ENCODE measurements at places on chromosomes 4 and X.

DNA sequence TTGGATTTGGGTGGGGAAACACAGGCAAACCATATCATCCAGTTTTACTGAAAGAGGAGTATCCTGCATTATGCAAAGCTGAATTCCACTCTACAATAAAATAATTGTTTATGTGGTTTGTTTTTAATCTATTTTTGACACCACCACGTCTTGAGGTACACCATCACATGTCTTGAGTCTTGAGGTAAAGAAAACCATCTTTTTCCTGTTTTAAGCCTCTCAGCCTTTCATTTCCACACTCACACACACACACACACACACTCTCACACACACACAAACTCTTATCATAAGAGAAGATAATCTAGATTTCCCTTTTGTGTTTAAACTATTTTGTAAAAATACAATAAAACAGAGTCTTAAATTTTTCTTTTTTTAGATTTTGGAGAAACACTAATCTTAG, 32.0 kb downstream of the SPIN3 start:
- no peak for DNase-seq

DNA sequence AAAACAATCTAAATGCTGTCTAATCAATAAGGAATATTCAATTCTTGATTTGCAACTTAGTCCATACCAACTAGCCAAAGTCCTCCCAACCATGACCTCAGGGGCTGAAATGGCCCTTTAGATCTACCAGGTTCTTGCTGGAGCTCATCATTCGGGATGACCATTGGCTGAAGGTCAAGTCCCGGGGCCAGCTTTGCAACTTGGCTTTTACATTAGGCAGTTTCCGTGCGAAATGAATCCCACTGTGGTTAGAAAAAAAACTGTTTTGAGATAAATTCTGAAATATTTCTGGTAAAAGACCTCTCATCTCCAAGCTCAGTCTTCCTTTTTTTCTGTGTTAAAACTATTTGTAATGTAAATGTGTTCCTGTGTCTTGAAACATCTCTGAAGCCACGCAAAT, 178.6 kb downstream of the TENM3 start:
- no peak for DNase-seq

DNA sequence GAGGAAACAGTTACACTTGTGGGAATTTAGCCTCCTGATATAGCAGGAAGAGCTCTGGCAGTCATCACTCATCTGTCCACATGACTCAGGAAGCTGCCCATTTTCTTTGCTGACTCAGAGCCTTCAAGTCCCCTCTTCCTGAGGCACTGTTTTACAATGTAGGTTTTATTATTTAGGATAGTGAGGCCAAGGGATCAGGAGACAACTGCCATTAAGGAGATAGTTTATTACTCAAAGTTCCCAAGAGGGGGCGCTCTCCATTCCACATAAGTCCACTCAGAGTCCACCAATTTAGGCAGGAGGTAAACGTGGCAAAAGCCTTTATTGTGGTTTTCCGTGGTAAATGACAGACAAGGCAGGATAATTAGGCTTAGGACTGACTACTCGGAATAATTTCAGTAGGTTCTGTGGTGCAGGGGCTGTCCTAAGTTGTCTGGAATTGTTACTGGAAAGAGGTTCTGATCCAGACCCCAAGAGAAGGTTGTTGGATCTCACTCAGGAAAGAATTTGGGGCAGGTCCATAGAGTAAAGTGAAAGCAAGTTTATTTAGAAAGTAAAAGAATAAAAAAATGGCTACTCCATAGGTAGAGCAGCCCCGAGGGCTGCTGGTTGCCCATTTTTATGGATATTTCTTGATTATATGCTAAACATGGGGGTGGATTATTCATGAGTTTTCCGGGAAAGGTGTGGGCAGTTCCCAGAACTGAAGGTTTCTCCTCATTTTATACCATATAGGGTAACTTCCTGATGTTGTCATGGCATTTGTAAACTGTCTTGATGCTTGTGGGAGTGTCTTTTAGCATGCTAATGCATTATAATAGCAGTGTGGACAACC, 96.0 kb upstream of the RAB40AL start:
- DNase-seq, result no peak

GRCh38 chr4:159779716-159780115, 676.8 kb downstream of the RAPGEF2 start:
- no peak for DNase-seq

DNA sequence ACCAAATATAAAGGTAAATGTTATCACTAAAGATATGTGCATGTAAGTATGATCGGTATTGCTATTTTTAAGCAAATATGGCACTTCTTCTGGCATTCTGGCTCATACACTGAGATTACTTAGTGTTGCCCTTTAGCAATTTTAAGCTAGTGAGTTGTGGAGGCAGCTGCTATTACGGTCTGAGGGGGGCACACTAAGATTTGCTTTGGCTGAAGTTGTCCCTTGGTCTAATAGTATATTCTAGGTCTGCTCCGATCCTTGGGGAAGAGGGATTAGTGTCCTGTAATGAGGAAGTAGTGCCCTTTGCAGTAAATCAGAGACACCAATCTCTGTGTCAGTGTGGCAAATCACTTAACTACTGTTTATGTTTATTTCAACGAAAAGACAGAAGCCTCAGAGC, 196.5 kb upstream of the FTHL17 start:
- no peak for DNase-seq

DNA sequence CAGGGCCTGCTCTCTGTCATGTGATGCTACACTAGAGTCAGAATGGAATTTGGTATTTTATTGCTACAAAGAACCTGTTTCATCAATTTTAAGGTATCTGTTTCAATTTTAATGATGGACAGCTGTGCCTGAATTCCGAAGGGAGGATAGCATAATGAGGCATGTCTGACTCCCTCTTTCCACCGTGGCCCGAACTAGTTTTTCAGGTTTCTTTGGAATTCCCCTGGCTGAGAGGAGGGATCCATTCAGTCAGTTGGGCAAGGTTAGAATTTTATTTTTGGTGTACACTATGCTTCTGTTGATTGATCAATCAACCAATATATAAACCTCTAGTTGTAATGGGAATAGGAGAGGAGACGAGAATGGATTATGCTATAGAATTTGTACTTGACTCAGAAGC, 761.8 kb downstream of the FAM133A start:
- no peak for DNase-seq

GRCh38 chr4:6943885-6944225, 34.2 kb downstream of the TBC1D14 start:
- DNase-seq, result no peak

GRCh38 chr4:105356194-105356593, 117.7 kb downstream of the PPA2 start:
- no peak for DNase-seq

DNA sequence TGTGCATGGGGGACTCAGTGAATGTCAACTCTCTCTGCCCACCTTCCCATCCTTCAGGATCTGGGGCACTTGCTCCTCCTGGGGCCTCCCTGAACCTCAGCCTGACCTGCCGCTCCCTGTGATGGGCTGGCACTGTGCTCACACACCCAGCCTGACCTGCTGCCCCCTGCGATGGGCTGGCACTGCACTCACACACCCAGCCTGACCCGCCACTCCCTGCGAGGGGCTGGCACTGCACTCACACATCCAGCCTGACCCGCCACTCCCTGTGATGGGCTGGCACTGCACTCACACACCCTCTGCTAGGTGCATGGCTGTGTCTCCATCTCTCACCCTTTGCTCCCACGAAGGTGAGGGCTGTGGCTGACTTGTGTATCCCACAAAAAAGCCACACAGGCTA, 103.4 kb downstream of the ABLIM2 start:
- DNase-seq, result no peak

GRCh38 chr4:23934915-23935314, 45.1 kb upstream of the PPARGC1A start:
- DNase-seq, result no peak

DNA sequence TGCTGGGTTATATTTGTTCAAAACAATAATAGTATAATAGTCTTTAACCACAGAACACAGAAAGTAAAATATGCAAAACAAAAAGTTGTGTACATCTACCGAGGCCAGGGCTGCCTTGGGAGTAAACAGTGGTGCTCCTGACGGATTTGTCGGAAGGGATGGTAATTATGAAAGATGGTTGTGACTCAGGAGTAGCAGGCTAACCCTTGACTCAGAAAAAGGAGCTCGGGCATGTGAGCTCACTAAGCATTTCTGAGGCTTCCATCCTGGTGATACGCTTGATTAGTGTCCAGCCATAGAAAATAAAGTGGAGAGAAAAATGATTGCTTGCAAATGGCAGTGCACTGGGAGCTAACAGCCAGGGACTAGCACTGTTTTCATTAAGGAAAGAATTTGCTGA, 53.2 kb upstream of the SPANXB1 start:
- no peak for DNase-seq

DNA sequence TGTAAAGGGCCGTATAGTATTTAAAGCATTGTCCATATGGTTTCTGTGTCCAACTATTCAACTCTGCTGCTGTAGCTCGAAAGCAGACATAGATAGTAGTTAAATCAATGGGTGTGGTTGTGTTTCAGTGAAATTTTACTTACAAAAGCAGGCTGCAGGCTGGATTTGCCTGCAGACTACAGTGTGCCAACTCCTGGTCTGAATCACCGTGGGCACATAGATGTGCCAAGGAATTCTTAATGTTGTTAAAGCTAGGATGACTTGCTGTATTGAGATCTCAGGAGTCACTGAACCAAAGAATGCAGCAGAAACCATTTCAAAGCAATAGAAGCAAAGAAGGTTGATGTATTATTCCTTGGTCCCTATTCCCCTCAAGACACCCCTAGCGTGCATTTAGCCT, 379.0 kb downstream of the STIM2 start:
- no peak for DNase-seq

DNA sequence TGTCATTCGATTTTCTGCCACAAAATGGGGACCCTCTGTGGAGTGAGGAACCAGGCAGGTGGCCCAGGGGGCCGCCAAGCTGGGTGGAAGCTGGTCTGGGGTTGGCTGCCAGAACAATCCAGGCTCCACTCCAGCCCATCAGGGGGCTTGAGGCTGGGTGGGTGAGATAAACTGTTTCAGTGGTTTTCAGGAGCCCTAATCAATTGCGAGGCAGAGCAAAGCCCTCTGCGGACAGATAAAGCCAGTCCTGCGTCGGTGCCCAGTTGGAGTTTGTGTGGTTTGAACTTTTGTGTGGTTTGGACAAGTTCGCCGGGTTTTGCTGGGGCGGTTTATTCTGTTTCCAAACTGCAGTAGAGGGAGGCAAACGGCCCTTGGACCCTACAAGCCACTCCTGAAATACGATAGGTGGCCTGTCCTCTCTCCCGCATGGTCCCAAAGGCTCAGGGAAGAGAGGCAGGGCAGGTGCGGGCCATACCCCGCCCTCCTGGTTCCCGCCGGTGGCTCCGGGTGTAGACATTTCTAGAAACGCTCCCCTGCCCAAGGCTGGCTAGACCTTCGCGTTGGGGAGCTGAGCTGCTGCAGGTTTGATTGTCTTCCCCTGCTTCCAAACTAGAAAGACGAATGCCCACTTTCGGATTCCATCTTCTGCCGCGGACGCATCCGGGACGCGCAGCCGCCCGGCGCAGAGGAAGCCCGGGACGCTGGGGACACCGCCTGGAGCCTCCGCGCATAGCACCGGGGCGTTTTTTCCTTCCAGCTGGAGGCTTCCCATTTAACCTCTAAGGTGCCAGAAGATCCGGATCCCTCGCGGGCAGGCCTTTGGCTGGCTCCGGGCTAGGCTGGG, 169.0 kb upstream of the BCOR start:
- DNase-seq, result peak; percentile 10

DNA sequence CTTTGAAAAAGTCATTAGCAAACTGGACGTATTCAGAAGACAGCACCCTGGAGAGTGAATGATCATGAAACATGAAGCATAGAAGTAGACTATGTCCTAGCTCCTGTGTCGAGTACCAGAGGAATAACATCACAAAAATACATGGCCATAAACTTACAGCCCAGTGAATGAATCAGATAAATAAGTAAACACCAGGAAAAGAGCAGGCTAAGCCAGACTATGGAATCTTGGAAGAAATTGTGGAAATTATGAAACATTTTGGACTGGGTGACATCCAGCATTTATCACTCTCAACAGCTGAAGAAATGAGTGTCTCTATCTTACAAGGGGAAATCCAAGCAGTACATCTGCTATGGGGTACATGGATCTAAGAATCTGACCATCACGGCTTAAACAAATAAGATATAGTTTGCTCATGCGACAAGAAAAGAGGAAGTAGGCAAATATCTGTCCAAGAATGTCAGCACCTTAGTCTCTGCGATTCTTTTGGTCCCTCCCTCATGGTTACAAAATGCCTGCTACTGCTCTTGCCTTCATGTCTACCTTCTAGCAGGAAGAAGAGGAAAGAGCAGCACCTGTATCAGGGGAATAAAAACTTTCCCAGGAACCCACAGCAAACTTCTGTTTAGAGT, 481.5 kb downstream of the BCOR start:
- no peak for DNase-seq

DNA sequence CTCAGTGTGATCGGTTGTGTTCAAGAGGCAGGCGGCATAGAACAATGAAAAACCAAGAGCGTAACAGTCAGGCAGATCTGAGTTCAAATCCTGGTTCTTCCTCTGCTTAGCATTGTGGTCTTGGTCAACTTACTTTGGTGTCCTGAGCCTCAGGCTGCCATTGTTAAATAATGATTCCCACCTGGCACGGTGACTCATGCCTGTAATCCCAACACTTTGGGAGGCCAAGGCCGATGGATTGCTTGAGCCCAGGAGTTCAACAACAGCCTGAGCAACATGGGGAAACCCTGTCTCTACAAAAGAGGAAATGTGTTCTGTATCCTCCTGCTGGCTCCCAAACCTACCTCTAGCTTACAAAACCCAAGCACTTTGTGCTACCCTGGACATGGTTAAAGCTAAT, 129.0 kb upstream of the STX18 start:
- no peak for DNase-seq

- DNase-seq, result no peak
Observed at GRCh38 chr4:111961809-111962208, 183.4 kb upstream of the FAM241A start.

DNA sequence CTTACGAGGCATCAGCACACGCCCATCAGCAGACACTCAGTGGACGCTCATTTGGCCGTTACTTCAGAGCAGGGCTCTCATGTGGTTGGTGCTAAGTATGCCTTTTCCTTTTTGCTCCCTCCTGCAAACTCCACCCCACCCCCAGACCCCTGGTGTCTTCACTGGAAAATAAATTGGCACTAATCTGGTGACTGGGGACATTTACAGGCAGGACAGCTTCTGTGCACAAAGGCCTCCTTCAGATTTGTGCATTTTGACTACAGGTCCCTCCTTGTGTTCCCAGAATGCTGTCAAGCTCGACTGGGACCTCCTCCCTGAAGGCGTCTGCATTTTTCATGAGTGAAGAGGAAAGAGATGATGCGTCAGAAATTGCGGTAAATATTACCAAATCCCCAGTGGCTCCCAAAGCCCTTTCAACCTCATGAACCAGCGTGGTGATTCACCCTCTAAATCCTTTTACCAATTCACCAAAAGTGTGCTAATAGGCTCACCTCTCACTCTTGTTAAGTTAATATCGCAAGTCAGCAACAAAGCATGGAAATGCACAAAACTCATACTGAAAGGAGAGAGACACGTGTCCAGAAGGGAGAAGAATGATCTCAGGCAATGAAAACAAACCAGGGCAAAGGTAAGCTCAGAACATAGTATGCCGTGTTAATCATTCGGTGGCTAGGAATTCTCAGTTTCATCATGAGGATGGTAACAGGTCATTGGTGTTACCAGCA, 119.0 kb downstream of the NKX6-1 start:
- DNase-seq, result no peak
